ENCODE measurements at places on chromosomes 6 and 20.

GRCh38 chr6:85458184-85458583 is 8.3 kb downstream of the NT5E start:
- DNase-seq, result no peak

DNA sequence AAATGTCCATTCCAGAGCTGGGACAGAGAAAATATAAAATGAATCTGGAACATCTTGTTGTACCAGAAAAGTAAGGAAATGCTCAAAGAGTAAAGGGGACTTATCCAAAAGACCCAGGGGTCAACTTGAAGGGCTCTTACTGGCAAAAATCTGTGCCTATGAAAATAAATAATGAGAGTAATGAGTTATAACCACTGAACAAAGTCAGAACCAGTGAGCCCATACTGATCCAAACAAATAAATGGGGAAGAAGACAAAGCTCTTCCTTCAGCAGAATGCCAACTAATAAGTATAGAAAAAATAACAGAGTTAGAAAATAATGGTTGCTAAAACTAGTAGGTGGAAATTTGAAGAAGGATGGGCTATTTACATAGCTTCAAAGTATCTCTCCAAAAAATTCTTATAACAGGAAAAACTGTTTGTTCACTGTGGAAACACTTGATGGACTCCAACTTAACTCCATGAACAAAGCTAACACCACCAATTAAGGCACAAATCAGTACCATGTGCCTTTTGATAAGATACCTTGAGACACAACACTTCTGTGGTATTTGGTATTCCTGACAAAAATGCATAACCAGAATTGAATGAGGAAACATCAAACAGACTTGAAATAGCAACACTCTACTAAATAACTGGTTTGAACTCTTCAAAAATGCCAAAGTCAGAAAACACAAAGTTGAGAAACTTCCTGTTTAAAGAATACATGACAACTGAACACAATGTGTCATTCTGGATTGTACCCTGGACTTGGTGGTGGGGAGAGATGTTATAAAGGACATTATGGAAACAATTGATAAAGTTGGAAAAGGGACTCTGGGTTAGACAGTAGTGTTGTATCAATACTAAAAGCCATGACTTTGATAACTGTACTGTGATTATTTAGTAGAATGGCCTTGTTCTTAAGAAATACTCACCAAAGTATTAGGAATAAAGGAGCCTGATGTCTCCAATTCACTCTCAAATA is 197.5 kb downstream of the ISM1 start:
- DNase-seq, result no peak

DNA sequence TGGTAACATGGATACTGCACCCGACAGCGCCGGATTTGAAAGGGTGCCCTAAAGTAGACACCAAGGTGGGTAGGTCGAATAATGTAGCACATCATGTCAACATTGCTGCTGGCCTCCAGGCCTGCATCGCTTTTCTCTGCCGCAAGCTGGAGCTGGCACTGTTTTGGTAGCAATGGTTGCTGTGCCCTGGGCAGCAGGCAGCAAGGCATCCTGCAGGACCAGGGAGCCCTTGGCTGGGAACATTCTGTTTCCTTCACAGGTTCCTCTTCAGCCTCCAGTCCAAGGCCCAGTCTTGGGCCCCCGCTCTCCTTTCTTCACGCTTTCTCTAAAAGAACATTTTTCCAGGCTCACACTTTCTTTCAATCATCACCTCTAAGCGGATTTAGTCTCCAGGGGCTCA is 365.8 kb upstream of the JARID2 start:
- no peak for DNase-seq

DNA sequence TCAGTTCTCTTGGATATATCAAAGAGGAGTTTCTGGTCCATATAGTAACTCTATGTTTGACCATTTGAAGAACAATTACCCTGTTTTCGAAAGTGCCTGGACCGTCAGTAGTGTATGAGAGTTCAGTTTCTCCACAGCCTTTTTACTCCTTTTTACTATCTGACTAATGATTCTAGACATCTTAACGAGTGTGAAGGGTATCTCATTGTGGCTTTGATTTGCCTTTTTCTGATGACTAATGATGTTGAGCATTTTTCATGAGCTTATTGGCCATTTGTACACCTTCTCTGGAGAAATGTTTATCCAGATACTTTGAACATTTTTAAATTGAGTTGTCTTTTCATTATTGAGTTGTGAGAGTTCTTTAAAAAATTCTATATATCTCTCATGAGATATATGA is 114.9 kb upstream of the ATXN1 start:
- DNase-seq, result no peak

DNA sequence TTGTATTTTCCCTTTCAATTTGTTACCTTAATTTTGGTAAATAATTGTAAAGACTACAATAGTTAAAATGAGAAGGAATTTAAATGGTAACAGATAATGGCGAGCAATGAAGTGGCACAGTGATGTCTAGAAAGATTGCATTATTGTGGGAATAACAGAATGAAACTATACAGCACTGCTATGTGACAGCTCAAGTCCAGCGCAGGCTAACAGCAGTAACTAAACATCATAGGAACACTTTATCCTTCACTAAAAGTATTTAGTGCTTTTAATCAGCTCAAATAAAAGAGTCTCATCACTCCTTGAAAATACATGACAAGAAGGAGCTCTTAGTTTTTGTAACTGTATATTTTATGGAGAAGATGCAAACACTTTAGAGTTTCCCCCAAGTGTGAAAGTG is 190.8 kb downstream of the TENT5A start:
- DNase-seq, result no peak

DNA sequence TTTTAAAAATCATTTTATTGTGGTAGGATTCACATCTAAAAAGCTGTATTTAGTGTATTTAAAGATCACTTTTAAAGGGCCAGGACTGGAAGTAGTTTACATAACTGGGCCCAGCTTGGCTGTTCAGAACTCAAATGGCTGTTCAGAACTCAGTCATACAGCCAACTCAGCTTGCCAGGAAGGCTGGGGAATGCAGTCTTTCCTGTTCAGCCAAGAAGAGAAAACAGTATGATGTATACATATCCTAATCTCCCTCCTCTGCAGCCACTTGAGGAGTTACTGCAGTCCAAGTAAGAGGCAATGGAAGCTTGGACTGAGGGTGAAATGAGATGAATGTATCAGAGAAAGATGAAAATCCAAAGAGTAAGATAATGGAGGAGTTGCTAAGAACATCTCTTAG is 24.6 kb downstream of the DSTN start:
- no peak for DNase-seq

DNA sequence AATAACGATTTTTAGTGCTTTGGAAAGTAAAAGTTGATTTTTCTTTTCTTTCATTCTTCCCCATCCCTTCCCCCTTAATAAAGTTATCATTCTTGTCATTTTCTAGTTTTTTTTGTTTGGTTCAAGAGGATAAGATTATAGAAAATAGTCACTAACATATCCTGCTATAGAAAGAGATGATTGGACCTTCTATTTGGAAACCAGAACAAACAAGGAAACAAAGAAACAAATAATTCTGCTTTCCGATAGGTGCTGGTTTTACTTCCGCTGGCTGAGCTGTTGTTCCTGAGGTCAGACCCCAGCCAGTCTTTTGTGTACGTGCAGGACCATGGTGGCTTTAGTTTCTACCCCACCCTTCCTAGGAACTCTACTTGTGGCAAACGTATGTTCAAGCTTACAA is at the start of gene CDH26:
TSS of gene CDH26 (plus strand) at position 301 of the 400 bp plus-strand sequence. CDS start 304 bp downstream, outside the sequence.
- DNase-seq, result no peak

DNA sequence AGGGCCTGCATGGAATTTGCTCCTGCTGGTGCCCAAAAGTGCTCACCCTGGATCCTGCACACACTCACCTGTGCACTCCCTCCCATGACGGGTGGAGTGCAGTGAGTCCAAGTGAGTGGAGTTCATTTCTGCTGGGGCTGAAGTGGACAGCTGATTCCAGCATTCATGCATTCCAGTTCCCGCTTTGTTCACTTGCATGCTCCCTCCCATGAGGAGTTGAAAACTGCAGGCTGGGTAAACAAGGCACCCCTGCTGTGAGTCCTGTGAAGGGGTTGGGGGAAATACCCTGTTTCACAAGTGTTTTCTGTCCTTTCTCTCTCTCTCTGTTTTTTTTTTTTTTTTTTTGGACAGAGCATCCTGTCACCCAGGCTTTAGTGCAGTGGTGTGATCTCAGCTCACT is 454.1 kb upstream of the NOX3 start:
- no peak for DNase-seq

DNA sequence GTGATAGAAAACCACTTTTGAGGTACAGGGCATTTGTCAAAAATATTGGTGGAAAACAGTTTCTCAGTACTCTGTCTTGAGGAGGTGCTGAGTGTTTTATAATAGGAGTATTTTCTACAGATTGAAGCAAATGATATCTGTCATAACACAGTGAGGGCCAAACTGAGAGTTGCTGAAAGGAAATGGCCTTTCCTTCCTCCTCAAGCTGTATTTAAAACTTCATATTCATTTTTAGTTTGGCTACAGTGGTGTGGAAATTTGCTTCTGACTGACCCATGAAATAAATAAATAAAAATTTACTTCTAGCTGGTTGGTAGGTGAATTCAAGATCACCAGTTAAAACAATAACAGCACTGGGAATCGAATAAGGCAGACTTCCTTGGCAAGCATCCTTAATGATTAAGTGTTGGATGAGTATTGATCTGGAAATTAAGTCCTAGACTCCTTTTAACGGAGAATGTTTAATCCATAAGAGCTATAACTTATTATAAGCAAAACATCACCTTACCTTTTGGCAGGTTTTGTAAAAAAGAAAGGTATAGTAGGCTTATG is 828.6 kb upstream of the CITED2 start:
- no peak for DNase-seq

All from activated CD4-positive, alpha-beta T cell treated with anti-CD3 and anti-CD28 coated beads for 4 hours (primary cell).